ENCODE measurements at places on chromosomes 5 and 9.

DNA sequence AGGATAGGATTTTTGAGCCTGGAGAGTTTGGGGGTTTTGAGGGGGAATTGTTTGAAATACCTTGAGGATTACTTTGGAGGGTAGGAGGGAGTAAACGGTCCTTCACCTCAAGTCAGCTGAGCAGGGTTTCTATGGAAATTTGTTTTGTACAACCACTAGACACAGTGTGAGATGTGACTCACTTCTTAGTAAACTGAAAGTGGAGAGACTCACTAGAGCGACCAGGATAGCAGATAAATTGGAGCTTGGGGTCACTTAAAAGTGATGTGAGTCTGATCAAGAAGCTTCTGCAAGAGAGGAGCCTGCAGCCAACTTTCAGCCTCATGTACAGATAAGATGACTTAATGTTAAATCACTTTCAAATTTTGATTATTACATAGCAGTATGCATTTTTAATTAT is 1945.9 kb upstream of the NUDT12 start:
- peak; percentile 46 for DNase-seq

DNA sequence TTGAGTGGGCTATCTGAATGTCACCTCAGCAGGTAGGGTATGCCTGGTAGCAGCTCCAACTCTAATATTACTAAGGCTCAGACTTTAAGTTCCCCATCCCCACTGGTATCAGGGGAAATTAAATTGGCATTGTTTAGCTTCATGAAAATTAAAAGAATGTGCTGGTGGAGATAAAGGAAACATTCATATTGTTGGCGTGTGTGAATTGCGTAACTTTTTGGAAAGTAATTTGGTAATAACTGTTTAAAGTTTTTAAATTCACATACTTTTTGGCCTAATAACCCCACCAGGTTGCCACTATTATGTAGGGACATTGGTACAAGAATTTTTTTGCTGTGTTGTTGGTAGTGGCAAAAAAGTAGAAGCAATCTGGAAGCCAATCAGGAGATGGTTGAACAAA is 29.4 kb downstream of the TNPO1 start:
- DNase-seq = no peak

DNA sequence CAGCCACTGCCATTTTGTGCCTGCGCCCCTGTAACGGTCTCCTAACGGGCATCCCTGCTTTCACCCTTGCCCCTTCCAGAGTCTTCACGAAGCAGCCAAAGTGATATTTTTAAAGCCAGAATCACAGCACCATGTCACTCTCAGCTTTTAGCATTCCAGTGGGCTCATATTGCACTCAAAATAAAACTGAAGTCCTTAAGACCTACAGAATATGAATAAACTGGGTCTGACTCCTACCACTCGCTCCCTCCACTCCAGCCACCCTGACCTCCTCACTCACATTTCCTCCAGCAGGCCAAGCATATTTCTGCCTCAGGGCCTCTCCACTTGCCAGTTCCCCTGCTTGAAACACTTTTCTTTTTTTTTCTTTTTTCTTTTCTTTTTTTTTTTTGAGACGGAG is 2.4 kb upstream of the PDLIM7 start:
- DNase-seq = no peak

DNA sequence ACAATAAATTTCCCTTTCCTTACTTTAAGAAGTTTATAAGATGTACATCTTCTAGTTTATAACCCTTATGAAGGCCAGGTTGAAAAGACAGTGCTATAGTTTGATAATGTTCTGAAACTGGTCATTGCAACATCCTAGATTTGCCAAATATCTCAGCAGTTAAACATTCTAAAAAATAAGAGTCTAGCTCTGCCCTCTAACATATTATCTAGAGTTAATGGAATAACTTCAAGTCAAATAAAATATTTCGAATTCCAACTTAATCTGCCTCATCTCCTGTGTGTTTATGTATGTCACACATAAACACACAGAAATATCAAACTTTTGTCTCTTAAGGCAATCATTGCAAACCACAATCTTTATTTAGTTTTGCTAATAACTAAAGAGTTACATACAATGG is 796.6 kb downstream of the TLE1 start:
- no peak for DNase-seq

DNA sequence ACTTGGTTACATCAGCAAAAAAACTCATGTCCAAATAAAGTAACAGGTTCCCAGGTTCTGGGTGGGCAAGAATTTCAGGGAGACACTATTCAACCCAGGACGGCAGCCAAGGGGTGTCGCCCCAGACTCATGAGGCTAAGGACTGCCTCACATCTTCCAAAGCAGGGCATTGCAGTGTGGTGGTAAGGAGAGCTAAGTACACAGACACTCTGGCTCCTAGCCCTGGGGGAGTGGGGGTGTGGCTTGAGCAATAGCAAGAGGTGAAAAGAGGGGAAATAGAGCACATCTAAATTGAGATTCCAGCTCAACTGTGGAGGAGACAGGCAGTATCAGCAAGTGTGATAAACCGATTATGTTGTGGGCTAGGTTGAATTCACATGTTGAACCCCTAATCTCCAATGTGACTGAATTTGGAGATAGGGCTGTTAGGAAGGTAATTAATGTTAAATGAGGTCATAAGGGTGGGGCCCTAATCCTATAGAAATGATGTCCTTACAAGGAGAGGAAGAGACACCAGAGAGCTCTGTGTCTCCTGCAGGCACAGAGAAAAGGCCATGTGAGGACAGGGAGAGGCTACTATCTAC is 49.9 kb upstream of the MARCHF11 start:
- no peak for DNase-seq

DNA sequence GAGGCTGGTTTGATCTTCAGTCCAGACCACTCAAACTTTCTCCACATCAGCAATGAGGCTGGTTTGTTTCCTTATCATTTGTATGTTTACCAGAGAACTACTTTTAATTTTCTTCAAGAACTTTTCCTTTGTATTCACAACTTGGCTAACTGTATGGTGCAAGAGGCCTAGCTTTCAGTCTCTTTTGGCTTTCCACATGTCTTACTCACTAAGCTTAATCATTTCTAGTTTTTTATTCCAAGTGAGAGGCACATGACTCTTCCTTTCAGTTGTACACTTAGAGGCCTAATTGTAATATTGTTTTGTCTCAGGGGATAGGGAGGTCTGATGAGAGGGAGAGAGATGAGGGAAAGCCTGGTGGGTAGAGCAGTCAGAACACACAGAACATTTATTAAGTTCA is 554.0 kb upstream of the ARRDC3 start:
- DNase-seq = no peak

- DNase-seq = no peak
Observed at GRCh38 chr9:75814667-75815066, 75.8 kb upstream of the PCSK5 start.

DNA sequence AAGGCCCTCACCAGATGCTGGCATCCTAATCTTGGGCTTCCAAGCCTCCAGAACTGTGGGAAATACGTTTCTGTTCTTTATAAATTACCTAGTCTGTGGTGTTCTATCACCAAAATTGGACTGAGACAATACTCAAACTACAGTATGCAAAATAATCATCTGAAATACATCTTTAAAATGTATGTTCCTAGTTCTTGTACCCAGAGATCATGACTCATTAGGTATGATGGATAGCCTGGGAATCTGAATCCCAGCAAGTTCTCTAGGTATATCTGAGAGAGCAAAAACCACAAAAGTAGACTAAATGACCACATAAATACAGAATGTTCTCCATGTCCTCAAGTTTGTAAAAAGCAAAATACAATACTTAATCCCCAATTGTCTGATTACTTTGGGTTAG is 166.3 kb downstream of the YIPF5 start:
- DNase-seq = peak; percentile 55

GRCh38 chr9:74499111-74499601 is 2.0 kb downstream of the RORB start:
- peak; percentile 2 for DNase-seq

DNA sequence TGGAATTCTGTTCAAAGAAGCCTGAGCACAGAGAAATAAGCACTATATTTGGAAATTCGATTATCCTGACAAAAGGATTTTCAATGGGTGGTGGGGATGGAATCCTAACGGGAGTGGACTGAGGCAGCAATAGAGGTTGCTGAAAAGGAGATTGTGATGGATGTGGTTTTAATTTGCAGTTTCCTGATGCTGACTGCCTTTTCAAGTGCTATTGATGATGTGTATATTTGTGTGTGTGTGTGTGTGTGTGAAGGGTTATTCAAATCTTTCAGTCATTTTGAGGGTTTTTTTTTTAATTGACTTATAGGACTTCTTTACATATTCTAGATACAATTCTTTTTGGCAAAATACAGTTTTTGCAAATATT is 614.5 kb downstream of the HINT1 start:
- DNase-seq = no peak

- peak; percentile 56 for DNase-seq
Observed at GRCh38 chr9:2622461-2623287, 1.1 kb downstream of the VLDLR start.

DNA sequence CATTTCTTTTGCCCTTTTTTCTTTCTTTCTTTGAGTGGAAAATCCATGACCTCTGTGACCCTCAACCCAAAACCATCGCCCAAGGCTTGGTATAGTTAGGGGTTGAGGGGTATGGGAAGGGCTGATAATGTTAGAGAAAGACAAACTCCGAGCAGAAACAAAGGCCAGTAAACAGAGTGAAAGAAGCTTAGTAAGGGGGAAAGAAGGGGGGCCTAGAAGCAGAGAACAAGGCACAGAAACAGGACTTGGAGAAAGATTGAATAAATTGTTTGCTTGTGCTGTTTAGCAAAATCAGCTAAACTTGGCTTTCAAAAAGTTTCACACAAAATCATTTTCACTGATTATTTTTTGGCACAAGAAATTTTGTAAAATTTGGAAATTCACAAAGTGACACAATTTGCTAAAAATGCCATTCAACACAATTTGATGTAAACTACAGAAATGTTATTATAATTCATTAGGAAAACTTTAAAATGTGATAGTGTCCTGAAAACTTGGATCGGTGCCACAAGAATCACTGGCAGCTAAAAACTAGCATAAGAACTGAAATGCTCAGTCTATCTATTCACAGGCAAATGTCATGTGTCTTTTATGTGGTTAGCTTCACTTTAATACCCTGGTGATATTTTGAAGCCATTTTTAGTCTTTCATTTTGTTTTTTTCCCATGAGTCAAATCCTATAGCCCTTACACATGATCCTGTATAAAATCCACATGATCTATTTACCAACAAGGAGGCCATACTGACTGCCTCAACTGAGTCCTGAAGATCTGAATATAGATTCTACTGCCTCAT is 276.4 kb downstream of the NR2F1-AS1 start:
- DNase-seq = no peak

DNA sequence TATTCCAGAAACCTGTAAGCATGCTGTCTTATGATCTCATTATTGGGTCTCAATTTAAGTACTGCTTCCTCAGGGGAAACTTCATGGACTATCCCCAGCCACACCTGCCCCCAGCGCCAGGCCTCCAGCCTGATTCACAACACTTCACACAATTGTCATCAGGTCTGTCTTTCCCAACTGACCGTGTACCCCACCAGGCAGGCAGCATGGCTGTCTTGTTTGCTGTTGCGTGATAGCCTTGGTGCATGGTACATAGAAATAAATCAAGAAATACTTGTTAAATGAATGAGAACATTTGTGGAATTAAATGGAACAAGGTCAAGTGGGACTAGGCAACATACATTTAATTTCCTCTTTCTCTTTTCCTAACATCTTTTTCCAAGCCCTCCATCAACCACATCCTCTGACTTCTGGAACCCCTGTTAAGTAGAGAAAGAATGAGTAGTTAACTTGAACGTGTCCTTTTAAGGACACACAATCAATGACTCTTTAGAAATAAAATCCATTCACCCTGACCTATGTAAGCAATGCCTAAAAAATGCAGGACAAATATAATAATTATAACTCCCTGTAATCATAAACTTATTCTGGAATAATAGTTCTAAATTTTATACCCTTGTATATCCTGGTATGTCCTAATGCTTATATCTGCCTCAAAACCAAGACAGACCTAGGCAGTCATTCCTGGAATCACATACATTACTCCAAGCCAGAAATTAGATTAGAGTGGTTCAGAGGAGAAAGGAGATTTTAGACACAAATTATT is 17.2 kb upstream of the THG1L start:
- no peak for DNase-seq

GRCh38 chr5:117748336-117748735 is 1173.7 kb upstream of the SEMA6A start:
- DNase-seq = no peak

DNA sequence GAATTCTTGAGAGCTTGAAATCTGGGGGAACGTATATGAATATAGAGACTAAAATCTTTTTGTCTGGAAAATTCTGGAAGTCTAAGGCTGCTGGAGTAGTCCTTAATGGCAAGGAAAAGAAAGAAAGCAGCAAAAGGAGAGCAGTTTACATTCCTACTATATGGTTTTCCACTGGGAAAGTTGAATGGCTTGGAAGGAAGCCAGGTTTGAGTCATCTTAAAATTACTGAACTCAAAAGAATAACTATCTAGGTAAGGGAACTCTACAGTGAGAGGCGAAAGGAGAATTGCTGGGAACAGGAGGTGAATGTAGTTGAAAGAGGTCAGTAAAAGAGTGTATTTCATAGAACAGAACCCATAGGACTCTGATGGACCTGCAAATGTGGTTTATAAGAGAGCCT is 258.1 kb upstream of the EDIL3 start:
- peak; percentile 60 for DNase-seq

- peak; percentile 94 for DNase-seq
Observed at GRCh38 chr5:124963236-124963919, 216.9 kb upstream of the ZNF608 start.

GRCh38 chr5:14245132-14245925 is 102.2 kb downstream of the TRIO start:
- DNase-seq = peak; percentile 57

- DNase-seq = peak; percentile 7
Observed at GRCh38 chr5:170892196-170892595, 30.4 kb downstream of the RANBP17 start.

- no peak for DNase-seq
Observed at GRCh38 chr9:7358876-7359275, 440.7 kb downstream of the DMAC1 start.

GRCh38 chr9:89750117-89750791 is 145.4 kb downstream of the GADD45G start:
- no peak for DNase-seq

DNA sequence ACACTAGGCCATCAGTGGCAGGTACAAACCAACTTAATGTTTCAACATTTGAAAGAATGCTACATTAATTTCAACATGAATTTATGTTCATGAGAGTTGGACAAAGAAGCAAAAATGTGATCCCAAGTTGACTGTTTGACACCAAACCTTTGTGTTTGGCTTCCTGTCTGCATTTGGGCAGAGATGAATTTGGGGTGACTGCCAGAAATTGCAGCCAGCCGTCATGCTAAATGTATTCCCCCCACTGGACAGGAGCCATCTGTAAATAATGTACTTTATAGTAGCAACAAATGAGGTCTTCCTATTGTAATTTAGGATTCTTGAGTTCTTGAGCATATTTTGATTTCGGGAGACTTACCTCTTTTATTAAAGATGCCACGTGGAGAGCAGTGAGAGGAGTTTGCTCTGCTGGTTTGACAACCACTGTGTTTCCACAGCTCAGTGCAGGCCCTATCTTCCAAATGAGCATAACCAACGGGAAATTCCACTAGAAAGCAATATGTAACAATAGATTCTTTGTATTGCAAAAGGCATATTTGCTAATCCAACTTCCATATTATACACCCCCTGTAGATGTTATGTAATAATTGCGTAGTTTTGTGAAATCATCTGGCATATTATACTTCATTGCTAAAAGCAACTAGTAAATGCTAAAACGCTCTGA is 27.6 kb downstream of the ALDH1A1 start:
- DNase-seq = no peak

Data from M059J (cell line).